Stimulated activated CD8-positive, alpha-beta memory T cell treated with anti-CD3 and anti-CD28 coated beads, Interleukin-15, amount 100 ng/mL, for 4 hours (primary cell): ENCODE measurements at places on chromosomes 4 and X.

DNA sequence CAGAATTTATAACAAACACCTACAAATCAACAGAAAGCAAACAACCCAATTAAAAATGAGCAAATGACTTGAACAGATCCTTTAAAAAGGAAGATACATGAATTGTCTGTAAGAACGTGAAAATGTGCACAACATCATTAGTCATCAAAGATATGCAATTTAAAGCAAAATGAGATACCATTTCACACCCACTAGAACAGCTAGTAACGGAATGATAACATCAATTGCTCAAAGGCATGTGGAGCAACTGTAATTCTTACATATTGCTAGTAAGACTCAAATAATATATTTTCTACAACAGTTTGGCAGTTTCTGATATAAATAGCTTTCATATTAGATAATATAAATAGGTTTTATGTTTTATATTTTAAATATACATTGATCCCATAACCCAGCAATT lies 82.5 kb downstream of the LCORL start:
- DNase-seq, result no peak

DNA sequence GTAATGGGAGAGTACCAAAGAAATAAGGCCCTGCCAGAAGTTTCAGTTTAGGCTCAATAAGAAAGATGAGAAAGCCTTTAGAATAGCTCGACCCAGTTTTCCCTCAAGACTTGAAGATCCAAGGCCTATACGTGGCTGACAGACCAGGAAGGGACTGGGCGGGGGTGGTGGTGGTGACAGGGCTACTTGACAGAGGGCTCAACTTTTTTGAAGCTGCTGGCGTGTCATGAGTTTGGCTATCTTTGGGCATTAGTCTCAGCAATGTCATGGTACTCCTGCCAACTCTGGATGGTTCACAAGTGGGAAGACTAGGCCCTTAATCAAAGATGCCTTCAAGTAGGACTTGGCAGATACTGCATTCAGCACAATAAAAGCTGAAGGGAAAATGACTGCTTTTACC lies 100.1 kb upstream of the SCML1 start:
- DNase-seq, result no peak

- no peak for DNase-seq
Measured at GRCh38 chr4:99252746-99253145, 33.7 kb upstream of the ADH6 start.

GRCh38 chr4:34091451-34091850 lies 2152.9 kb downstream of the ARAP2 start:
- DNase-seq, result no peak

- DNase-seq, result no peak
Measured at GRCh38 chr4:9899306-9900055, 118.0 kb downstream of the DRD5 start.

DNA sequence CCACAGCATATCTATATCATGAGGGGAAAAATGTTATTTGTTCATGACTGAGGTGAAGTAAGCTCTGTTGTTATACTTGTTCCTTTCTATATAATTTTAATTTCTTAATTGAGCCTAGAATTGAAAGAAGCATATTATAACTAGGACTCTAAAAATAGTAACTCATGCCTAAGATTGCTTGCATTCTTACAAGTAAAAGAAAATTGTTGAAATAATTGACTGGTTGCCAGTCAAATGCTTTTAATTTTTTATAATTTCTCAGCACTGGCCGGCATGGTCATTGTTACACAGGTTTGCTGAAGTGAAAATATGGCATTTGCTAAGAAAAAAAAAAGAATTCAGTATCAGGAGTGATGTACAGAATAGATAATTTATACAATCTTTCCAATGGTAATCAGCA lies 104.8 kb downstream of the GASK1B start:
- DNase-seq, result no peak

GRCh38 chrX:44961817-44962607 lies 89.0 kb downstream of the KDM6A start:
- no peak for DNase-seq

GRCh38 chrX:132266583-132267355 lies 47.5 kb upstream of the RAP2C start:
- DNase-seq, result no peak

DNA sequence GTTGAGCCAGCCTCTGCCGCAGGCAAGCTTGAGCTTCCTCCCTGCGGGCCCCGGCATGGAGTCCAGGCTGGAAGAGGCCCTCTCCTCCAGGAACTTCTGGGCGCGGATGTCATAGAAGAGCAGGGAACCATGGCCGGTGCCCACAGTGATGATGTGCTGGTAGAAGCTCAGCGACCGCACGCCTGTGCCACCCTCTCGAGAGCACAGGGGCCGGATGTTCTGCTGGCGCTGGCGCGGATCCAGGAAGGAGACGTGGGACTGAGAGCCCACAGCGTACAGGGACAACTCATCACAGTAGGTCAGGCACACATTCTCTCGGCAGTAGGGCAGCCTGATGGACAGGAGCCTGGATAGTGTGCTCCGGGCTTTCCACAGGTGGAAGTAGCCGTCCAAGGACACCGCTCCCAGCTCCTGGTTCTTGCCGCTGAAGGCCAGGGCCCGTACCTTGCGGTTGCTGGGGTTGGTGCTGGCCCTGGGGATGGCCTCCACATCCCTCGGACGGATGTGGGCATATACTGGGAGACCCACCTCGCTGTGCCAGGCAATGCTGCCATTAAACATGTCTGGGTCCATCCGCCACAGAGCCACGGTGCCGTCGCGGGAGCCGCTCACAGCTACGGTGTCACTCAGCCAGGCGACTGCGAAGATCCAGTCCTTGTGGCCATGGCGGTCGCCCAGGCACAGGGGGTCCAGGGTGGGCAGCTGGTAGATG lies 1.2 kb downstream of the DCAF12L2 start:
- DNase-seq, result no peak

GRCh38 chrX:83906921-83907320 lies 46.0 kb downstream of the CYLC1 start:
- no peak for DNase-seq

- no peak for DNase-seq
Measured at GRCh38 chr4:6730603-6731317, 14.8 kb downstream of the BLOC1S4 start.

- DNase-seq, result no peak
Measured at GRCh38 chr4:44801384-44801783, 75.0 kb upstream of the GNPDA2 start.

DNA sequence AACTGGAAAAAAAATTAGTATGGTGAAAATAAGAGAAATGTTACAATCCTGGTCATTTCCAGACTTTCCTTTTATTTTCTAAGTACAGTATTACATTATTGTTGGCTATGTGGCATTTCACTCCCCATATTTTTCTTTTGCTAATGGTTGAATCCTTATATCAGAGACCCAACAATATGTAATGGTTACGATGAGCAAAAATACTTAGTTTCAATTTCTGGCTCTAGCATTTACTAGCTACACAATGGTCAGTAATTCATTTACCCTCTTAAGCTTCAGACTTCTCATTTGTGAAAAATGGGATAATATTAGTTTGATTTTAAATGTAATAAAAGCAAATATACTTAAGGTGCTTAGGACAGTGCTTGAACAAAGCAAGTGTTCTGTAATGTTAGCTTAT lies 942.9 kb upstream of the PABPC4L start:
- no peak for DNase-seq

GRCh38 chr4:63214076-63214475 lies 1195.2 kb downstream of the TECRL start:
- no peak for DNase-seq

DNA sequence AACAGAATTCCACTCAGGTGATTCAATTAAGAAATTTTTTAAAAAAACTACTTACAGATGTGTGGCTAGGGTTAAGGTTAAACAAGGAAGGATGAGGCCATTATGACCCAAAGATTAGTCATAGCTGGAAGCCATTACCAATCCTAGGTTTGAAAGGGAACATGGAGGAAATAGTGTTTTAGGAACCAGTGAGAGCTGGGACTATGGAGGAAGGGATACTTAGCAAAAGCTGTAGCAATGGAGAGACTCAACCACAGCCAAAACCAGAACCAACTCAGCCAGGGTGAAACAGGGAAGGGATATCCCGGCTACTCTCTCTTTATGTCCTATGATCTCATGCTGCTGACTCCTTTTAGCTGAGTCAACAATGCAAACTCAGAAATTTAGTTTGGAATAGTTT lies 148.6 kb upstream of the CNKSR2 start:
- DNase-seq, result no peak

DNA sequence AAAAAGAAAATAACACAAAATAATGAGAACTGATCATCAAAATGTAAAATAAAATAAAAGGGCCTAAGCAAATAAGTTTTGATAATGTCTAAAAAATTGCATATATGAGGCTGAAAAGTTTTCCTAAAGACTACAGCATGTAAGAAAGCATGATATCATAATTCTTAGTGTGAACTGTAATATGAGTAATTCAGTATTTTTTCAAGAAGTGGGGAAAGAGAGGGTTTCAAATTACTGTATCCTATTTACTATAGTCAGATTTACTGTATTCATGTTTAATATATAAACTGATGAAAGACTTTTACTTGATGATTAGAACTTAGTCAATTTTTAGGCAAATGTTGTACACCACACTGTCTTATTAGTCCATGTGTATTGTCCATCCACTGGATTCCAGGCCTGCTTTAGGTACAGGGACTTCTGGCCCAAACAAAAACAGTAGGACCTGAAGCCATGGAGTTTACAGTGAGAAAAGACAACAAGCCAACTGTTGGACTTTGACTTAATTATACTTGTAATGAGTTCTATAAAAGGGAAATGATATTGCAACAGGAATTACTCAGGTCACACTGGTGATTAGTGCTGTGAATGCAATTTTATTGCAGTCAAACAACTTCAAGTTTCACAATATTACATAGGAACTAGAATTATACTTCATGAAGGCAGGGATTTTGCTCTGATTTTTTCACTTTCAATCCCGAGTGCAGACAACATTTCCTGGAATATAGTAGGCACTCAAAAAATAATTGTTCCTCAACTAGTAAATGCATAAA lies 517.7 kb upstream of the GALNT7 start:
- DNase-seq, result no peak

DNA sequence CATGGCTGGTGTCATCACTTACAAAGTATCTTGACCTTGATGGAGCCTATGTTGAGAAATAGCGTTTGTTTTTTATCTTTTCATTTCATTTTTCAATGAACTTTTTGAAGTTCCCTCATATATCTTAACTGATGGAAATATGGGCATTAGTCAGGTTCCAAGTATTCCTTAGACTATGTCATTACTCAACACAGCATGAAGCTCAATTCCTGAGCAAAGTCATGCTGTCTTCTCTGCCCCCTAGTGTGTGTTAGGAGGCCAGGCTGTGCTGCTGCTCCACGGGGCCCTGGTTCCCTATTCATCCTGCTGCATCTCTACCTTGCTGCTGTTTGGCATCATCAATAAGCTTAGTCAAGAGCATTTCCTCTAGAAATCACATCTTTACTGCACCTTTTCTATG lies 40.9 kb downstream of the GPR143 start:
- DNase-seq, result no peak

DNA sequence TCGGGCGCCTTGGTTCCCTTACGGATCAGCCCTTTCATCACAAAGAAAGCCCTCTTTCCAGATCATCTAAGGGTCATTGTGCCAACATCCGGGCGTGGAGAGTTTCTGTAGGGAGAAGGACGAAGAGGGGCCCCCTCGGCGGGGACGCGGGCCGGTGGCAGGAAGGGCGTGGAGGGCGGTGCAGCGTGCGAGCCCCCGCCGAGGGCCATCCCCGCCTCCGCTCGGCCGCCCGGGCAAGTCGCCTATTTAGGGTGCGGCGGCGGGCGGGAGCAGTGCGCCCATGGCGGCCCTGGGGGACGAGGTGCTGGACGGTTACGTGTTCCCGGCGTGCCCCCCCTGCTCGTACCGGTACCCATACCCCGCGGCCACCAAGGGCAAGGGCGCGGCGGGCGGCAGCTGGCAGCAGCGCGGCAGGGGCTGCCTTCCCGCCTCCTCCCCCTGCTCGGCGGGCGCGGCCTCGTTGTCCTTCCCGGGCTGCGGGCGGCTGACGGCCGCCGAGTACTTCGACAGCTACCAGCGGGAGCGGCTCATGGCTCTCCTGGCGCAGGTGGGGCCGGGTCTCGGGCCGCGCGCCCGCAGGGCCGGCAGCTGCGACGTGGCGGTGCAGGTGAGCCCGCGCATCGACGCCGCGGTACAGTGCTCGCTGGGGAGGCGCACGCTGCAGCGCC lies at the start of gene ZAR1:
ZAR1 (plus strand) TSS at position 241 of the 668 bp plus-strand sequence; CDS start at position 281, 40 bp downstream.
- DNase-seq, result no peak

DNA sequence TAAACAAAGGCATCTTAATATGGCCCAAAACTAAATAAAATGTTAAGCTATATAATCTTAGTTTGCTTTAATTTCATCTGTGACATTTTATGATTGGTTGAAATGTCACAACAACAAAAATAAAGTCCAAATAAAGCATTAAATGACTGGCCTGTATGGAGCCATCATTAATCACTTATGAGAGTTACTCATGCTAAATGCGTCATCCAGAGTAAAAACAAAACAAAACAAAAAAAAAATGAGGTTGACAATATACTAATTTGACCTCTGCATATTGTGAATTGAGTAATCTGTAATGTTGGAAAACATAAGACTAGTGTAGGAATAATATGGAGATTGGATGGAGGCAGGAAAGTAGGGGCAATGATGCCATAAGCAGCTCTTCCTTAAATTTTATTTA lies 139.7 kb downstream of the MAPK10 start:
- no peak for DNase-seq

DNA sequence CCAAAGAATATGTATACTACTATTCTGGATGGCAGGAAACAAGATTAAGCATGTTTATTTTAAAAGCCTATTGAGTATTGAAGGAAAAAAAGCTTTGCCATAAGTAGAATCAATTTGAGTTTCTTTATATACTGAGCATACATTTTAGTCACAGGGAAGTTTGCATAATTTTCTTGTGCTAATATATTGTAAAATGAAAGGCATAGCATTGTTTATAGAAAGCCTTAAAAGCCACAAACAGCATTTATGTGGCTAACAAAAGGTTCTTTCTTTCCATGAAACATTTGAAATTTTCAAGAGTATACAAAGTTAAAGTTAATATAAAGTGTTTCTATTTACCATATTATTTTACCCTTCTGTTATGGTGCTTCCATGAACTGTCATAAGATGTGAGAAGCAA lies 1133.8 kb upstream of the PCDH10 start:
- no peak for DNase-seq

DNA sequence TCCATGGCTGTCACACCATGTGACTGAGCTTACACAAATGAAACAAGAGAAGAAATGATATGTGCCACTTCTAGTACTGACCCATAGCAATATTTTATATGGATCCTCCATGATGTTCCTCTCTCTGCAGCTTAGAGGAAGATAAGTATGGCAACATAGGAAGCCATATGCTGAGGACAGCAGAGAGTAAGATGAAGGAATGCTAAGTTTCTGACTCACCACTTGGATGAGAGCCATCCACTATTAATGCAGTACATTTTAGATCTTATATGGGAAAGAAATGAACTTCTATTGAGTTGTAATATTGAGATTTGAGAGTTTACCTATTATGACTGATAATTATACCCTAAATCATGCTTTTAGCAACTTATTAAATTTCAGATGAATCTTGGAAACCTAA lies 386.9 kb upstream of the MAOA start:
- no peak for DNase-seq
